Stimulated activated CD4-positive, alpha-beta T cell treated with anti-CD3 and anti-CD28 coated beads, Interleukin-1b, Interleukin-23, amount 100 ng/mL, for 24 hours (primary cell): ENCODE measurements at places on chromosomes 3 and 15.

- no peak for DNase-seq
Measured at GRCh38 chr3:154887869-154888268, 192.2 kb upstream of the MME start.

GRCh38 chr3:170033489-170033888 is 4.3 kb upstream of the GPR160 start:
- no peak for DNase-seq

GRCh38 chr3:150588027-150588830 is 14.9 kb upstream of the SELENOT start:
- DNase-seq, result no peak

- DNase-seq, result no peak
Measured at GRCh38 chr3:134407239-134407625, 33.0 kb upstream of the AMOTL2 start.

DNA sequence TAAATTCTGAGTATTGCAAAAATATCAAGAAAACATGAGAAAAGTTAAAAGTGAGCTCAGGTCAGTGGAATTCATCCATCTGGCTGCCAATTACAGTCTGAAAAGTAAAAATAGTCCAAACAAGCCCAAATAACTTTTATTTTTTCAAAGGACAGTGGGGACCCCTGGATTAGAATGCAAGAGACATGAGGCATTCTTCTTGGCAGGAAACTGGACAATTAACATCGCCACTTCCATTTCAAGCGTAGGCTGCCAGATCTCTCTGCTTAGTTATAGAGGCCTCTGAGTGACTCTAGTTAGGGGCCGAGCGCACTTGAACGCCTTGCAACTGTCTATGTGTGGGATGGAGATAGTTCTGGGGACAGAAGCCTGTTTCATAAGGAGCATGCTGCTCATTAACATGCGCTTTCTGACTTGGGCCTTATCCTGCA is 189.1 kb downstream of the GHSR start:
- no peak for DNase-seq

- no peak for DNase-seq
Measured at GRCh38 chr3:89300981-89301380, 193.6 kb downstream of the EPHA3 start.

- no peak for DNase-seq
Measured at GRCh38 chr15:26870346-26870745, 3.5 kb downstream of the GABRA5 start.

- no peak for DNase-seq
Measured at GRCh38 chr3:139588450-139588849, 48.9 kb upstream of the RBP1 start.

DNA sequence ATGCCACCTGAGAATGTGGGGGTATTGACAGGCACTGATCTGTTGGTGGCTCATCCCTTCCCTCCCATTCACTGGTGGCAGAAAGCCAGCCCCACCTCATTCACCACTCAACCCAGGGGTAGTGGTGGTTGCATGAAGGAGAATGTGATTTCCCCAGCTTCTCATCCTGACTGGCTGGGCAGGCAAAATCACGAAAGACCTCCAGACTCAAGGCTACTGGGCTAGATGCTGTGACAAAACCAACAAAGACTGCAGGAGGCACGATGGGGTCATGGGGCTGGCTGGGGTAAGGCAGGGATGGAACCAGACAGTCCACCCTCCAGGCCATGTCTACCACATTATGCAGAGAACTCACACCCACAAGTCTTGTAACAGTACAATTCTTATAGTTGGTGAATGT is 33.9 kb downstream of the FSTL1 start:
- no peak for DNase-seq

GRCh38 chr3:186526256-186526606 is 17.9 kb downstream of the CRYGS start:
- no peak for DNase-seq

GRCh38 chr3:32026593-32026992 is 45.0 kb downstream of the ZNF860 start:
- DNase-seq, result no peak

DNA sequence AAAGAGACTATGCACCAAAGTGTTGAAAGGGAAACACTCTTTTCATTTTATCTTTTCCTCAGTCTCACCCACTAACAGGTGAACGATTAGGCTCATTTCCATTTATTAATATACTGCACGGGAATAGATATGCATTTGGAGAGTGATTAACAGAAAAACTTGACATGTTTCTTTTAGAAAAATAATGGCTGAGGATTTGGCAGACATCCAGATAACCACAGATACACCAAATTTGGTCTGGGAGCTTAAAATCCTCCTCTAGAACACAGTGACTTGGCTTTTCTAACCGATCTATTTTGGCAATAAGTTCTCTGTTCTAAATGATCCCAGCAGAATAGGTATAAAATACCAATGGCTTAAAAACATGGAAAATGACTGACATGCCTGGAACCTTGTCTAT is 459.3 kb upstream of the SGO1 start:
- no peak for DNase-seq

DNA sequence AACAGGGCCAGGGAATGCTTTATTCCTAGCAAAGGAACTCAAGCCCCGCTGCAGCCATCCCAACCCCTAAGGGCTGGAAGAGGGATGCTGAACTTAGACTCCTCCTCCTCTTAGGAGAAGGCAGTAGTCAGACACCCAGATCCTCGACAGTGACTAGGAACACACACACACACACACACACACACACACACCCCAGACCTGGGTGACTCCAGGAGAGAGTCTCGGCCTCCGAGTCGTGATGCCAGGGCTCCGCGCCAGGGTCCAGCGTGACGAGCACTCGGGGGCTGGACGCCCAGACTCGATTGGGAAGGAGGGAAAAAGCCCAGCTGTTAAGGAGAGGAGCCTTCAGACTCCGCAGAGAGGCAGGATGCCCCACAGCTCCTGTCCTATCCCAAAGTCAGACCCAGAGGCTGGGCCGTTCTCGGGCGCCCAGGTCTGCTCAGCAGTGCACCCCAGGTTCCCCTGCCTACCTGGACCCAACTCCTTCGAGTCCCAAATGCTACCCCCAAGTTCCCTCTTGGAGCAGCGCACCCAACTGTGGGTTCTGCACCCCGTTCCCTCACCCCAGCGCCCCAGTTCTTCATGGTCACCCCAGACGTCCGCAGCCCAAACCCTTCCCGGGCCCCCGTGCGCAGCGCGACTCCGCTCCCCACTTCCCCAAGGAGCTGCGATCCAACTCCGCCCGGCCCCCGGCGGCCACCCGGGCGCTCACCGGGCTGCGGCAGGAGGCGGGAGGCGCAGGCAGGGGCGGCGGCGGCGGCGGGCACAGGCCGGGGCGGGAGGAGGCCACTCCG is 421 bp downstream of the BMF start:
- DNase-seq, result no peak

DNA sequence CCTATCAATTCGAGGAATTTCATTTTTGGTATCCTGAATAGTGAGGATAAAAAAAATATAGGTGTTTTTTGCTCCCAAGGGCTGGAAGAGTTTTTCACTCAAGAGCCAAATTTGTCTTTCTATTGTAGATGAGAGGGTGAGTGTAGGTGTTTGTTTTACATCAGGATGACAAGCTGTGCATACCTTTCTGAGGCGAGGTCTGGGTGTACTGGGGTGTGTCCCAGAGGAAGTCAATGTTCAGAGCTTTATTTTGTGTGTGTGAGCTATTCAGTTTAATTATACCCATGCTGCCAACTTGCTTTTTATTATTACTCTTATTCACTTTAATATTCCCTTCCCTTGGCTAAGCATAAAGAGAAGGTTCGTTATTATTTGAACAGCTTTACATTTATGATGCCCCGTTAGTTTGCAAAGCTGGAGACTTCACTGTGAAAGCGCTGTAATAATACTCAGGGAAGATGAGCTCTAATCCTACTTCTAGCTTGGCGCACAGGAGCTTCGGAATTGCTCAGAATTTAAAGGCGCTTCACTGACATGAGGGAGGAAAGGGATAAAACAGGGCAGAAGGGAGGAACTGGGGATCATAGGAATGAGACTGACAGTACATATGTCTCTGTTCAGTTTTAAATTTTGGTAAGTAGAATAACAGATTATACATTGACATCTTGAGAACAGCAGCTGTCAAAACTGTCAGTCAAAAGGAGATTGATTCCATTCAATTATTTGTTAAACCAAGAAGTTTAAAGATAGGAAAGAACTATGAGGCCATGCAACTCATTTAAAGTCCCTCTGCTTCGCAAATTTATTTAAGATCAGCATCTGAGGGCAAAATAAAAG is 117.7 kb upstream of the TP63 start:
- no peak for DNase-seq

- no peak for DNase-seq
Measured at GRCh38 chr3:171260899-171261298, 199.3 kb downstream of the TNIK start.

DNA sequence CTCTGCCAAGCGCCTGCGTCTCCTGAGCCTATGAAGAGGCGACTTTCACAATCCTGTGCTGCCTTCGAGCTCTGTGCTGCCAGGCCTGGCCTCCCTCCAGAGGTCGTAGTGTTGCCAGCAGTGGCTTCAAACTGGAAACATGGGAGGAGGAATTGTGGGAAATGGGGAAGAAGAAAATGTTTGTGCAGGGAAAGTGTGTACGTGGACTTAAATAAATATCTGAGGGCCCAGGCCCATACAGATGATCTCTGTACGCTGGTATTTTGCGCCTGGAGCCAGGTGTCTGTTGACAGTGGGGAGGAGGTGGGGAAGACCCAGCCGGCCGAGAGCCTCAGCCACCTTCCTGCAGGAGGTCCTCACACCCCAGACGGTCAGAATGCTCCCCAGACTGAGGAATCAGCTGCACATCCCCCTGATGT is 44.6 kb downstream of the ZBTB38 start:
- no peak for DNase-seq

- DNase-seq, result no peak
Measured at GRCh38 chr3:141605883-141606282, 119.1 kb downstream of the RASA2 start.

DNA sequence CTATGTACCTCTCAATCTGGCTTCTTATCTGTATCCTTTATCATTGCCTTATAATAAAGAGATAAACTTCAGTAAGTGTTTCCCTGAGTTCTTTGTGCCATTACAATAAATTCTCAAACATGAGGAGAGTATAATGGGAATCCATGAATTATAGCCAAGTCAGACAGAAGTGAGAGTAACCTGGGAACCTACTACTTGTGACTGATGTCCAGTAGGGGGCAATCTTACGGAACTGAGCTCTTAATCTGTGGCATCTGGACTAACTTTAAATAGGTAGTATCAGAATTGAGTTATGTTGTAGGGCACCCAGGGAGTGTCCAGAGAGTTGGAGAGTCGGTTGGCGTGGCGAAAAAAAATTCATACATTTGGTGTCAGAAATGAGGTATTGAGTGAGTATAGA is 542.6 kb downstream of the ZBBX start:
- DNase-seq, result no peak

DNA sequence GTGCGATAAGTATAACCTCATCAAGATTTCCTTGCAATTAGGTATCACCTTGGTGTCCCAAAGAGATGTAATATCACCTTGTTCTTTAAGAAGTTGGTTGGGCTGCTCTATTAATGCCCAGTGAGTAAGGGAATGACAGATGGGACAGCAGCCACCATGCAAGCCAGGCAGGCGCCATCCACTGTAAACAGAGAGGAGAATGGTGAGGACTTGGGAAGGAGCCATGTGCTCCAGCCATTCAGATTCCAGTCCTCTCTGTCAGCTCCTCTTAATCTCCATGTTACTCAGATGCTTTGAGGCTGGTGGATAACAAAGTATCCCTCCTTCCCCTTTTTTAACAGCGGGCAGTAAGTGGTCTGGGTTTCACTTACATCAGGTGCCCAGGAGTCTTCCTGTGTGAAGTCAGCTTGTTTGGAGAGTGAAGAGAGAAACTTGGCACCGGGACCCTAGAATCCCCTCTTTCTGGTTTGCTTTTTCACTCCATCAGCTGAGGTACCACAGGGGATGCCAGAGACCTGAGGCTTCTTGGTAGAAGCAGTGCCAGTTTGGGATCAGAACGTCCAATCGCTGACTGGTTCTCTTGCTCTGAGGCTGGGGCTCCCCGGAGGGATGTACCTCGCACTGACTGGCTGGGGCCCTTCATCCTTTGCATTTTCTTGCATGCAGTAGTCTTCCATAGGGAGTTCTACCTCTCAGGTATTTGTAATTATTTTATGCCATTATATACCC is 29.5 kb downstream of the SLCO3A1 start:
- no peak for DNase-seq

- DNase-seq, result no peak
Measured at GRCh38 chr15:38226608-38227266, 25.9 kb upstream of the SPRED1 start.

DNA sequence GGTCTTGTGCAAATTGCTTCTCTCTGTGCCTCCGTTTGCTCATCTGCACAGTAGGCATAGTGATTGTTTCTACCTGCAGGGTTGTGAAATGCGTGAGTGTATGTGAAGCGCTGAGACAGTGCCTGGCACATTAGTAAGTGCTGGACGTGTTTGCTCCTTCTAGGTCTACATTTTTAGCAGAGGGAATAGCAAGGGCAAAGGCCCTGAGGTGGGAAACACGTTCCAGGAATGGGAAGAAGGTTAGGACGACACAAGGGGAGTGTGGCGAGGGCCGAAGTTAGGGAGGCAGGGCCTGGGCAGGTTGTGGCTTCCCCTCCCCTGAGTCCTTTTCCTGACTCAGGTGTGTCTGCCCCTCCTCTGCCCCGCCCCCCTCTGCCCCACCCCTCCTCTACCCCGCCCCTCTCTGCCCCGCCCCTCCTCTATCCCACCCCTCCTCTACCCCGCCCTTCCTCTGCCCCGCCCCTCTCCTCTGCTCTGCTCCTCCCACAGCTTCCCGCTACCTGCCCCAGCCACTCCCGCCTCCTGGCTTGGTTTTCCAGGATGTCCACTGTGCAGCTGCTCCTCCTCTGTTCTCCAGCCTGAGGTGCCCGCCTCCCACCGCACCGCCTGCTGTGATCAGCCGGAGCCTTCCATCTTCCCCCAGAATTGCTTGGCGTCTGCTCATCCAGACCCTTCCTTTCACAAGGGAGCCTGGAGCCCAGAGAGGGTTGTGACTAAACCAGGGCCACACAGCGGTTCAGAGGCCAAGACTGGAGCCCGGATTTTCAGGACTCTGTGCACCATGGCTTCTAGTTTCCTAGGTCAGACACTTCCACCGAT is 31.1 kb upstream of the SMAD6 start:
- no peak for DNase-seq
